ENCODE measurements at places on chromosomes 16 and 17.
A peak's percentile ranks its signal among the peaks of the same experiment; 100 is the strongest.

DNA sequence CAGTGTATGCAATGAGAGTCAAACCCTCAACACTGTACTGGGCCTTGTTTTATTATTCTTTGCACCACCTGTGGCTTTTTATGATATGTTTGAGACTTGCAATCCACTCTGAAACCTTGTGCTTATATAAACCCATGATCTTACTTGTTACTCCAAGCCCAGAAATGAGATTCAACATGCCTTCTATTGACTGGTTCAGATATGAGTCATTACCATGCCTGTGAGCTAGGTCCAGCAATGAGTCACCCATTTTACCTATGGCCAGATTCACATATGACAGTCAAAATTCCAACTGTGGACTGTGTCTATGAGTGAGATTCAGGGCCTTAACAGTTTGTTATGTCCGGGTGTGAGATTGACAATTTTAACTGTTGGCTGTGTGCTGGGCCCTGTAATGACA is 1846.1 kb downstream of the TP53TG3F start:
- DNase-seq: no peak

DNA sequence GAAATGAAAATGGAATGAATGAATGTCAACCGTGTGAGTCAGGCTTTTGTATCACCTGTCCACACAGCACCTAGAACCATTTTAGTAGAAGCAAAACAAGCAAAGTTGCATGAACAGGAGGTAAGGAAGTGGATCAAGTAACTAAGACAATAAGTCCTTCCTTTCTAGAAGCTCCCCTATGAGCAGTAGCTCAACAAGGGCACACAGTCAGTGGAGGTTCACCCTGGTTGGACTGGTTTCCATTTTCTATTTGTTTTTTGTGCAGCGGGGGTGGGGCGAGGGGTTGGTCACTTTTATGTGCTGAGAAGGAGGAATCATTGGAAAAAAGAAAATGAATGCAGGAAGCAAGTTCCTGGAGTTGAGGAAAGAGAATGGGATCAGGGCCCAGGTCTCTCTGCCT is 4.0 kb upstream of the HSBP1 start:
- DNase-seq: no peak

DNA sequence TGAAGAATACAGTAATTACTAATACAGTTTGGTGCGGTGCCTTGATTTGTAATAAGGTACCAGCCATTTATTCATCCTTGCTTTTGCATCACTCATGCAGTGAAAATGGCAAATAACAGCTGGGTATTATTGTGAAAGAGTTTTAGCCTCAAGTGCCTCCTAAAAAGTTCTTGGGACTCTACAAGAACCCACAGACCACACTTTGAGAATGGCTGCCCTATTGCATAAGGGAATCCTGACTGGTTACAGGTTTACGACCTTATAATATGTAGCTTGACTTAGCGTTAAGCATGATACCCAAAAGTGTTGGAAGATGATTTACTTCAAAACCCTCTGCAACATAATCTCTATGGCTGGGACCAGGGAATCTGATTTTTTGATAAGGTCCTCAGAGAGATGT is 4.2 kb downstream of the MYH13 start:
- no peak for DNase-seq

- DNase-seq: no peak
Observed at GRCh38 chr17:46003907-46004748, 5.1 kb downstream of the STH start.

DNA sequence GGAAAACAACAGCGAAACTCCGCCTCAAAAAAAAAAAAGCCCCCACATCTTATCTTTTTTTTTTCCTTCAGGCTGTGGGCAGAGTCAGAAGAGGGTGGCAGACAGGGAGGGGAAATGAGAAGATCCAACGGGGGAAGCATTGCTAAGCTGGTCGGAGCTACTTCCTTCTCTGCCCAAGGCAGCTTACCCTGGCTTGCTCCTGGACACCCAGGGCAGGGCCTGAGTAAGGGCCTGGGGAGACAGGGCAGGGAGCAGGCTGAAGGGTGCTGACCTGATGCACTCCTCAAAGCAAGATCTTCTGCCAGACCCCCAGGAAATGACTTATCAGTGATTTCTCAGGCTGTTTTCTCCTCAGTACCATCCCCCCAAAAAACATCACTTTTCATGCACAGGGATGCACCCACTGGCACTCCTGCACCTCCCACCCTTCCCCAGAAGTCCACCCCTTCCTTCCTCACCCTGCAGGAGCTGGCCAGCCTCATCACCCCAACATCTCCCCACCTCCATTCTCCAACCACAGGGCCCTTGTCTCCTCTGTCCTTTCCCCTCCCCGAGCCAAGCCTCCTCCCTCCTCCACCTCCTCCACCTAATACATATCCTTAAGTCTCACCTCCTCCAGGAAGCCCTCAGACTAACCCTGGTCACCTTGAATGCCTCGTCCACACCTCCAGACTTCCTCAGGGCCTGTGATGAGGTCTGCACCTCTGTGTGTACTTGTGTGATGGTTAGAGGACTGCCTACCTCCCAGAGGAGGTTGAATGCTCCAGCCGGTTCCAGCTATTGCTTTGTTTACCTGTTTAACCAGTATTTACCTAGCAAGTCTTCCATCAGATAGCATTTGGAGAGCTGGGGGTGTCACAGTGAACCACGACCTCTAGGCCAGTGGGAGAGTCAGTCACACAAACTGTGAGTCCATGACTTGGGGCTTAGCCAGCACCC is 1.2 kb upstream of the HBA1 start:
- no peak for DNase-seq

- DNase-seq: peak; percentile 34
Observed at GRCh38 chr16:27232061-27232900, 29.0 kb downstream of the KDM8 start.

DNA sequence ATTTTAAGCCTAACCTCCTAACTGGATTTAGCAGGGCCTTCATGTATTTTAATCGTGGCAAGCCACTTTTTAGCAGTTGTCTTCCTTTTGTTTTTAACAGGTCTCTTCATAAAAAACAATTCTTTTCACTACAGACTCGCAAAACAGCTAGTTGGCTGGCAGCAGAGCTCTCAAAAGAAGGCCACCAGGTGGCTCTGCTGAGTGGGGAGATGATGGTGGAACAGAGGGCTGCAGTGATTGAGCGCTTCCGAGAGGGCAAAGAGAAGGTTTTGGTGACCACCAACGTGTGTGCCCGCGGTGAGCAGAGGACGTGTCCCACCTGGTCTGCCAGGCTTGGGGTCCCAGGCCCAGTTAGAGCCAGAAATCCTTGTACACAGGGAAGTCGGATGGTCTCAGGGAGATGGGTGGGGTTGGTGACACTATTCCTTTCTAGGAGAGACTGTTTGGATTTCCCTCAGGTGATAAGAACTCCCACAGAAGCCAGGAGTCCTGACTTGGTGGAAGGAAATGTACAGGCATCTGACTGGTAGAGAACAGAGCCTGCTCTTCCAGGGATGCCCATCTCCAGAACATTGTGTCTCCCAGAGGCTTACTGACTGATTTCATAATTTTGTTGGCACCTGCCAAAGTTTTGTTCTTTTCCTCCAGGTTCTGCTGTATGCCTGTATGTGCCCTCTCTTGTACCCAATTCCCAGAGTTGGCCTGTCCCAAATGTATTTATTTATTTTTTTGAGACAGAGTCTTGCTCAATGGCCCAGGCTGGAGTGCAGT is 14.9 kb upstream of the DDX19A start:
- DNase-seq: no peak

DNA sequence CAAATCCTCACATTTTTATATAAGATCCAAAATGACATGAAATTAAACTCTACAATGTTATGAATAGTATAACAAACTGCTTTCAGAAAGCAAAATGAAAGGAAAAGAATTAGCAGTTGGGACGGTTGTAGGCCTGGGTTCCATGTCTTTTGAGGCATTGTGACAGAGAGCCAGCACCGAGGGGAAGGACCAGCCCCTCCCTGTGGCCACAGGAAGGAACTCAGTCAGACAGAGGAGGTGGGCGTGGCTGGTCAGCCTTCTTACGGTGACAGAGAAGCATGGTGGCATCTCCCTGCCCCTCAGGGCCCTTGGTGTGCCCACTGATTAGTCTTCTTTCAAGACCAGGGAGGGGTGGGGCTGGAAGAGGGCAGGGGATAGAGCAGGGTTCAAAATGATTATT is 5.7 kb downstream of the ZNF319 start:
- DNase-seq: peak; percentile 36

DNA sequence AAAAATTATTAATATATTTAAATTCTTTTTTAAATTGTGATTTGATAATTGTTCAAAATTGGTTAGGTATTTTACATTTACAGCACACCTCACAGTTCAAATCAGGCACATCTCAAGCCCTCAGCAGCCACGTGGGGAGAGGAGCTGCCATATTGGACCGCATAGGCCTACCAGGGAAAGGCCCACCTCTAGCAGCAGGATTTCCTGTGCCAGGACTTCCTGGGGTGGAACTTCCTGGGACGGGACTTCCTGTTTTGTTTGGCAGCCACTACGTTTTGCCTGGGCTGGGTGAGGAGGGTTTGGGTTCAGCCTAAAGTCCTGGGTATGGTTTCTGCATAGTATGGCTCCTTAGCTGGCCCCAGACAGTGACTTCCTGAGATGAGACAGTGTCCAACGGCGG is 298.5 kb upstream of the FOXF1 start:
- no peak for DNase-seq

GRCh38 chr17:44152875-44153274 is 11.1 kb downstream of the HROB start:
- DNase-seq: no peak

GRCh38 chr17:59643159-59644140 is 23.8 kb downstream of the CLTC start:
- no peak for DNase-seq

DNA sequence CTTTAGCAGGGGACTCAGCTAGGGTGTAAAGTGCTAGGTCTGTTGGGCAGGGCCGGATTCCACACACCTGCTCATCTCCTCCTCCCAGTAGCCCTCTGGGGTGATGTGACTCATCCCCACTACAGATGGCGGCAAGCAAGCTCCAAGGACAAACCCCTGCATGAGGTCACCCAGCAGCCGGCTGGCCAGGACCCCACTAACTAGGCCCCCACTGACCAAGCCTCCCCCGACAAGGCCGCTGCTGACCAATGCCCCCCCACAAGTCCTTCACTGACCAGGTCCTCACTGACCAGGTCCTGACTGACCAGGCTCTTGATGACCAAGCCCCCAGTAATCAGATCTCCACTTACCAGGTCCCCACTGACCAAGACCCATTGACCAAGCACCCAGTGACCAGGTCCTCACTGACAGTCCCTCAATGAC is 36.7 kb downstream of the TNFRSF13B start:
- DNase-seq: no peak

GRCh38 chr17:13600475-13601321 is 1.0 kb downstream of the HS3ST3A1 start:
- DNase-seq: no peak

GRCh38 chr17:46123607-46124006 is 69.6 kb downstream of the KANSL1 start:
- no peak for DNase-seq

DNA sequence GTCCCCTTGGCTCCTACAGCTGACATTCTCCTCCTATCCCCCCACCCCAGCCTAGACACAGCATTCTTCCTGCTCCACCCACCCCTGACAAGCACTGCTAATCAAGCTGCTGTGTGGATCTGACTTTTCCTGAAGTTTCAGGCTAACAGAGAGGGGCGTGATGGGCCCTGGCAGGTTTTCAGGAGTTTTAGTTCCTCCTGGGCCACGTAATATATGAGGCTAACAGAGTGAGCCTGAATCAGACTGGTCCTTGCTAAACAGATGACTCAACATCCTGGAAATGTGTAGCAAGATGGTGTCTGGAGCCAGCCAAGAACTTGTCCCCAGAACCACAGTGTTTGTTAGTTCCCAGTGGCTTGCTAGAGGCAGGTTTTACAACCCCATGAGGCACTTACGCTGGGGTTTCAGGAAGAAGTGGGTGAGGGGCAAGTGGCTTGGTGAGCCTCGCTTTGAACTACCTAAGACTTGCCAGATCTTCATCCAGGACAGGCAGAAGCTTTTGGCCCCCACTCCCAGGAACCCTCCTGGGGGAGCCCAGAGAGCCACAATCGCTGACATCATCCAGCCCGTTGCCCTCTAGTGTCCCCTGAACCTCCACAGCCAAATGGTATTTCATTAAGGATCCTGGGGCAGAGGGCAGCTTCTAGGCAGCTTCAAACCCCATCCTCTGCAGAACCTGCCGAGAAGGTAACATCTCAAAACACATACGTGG is 15.9 kb downstream of the TMEM92 start:
- no peak for DNase-seq

GRCh38 chr16:28092721-28093384 is 29.3 kb upstream of the GSG1L start:
- no peak for DNase-seq

DNA sequence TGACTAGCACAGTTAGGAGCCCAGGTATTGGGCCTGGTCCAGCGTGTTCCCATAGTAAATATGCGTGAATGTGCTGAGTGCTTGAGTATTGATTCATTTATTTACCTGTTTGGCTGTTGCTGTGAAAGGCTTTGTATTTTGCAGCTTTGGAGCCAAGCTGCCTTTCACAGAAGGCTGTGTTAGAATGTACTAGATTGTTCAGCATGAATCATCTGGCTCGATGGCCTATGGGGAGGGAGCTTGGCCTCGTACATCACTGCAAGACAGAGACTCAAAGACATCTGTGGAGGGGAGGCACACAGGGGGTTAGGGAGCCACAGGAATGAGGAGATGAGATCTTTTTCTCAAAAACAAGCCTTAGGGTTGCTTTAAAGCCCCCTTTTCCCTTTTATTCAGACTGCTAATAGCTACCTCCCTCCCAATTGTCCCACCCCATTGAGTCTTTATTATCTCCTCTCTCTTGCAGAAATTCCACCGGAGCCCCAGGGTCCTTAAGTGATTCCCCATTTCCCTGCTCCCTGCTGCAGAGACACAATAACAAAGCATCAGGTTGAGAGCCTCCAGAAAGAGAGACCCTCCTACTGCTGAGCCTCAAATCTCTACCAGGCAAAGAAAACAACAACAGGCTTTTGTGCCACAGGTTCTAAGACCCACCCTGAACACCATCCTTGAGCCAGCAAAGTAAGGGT is 307.2 kb downstream of the ABCC12 start:
- DNase-seq: no peak

DNA sequence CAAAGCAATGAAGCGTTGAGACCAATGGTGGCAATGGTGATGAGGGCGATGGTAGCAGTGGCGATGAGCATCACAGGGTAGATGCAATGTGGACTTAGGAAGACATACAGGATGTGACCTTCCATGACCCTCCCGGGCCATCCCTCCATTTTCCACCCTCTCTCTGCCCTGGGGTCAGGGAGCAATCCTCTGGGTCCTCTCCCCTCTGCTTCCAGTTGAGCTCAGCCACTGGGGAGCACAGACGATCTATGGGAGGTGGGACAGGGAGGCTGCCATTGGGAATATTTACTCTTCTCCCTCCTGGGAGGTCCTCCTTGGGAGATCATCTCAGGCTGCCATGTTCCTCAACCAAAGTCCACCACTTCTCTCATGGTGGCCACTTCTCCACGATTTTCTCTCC is 260.7 kb upstream of the FOXF1 start:
- DNase-seq: no peak

GRCh38 chr17:78121801-78122215 is 6.7 kb downstream of the TMC6 start:
- DNase-seq: no peak

- DNase-seq: no peak
Observed at GRCh38 chr16:87380403-87380802, 3.2 kb downstream of the FBXO31 start.

GRCh38 chr17:9256751-9257629 is 235.7 kb downstream of the NTN1 start:
- no peak for DNase-seq
